NCI-H187 (cell line): ENCODE measurements at places on chromosomes 2 and 18.

GRCh38 chr18:75169411-75169810 lies 39.5 kb downstream of the PTGR3 start:
- no peak for DNase-seq

- DNase-seq, result no peak
These were observed 74.8 kb upstream of the SLC66A3 start for GRCh38 chr2:11080253-11081115.

- DNase-seq, result no peak
These were observed 75.2 kb upstream of the GALNT5 start for GRCh38 chr2:157182204-157182709.

GRCh38 chr2:39668576-39669080 lies 2.9 kb downstream of the TMEM178A start:
- no peak for DNase-seq

DNA sequence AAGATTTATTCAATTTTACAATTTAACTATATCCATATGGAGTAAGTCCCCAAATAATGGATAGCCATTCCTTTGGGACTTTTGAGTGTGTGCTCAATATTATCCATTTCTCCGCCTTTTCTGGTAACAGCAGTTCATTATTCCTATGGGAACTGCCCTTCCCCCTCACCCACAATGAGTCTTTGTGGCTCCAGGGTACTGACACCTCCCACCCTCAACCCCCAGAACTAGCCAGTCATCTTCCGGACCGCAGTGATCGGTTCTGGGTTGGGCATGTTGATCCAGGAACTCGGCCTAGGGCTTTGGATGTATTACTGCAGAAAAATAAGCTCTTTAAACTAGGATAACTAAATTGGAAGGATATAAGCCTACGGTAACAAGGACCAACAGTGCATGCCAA lies 45.4 kb upstream of the CCDC150 start:
- DNase-seq, result no peak
